ENCODE measurements at places on chromosomes 5 and 9.

- DNase-seq, result no peak
Measured at GRCh38 chr9:38137342-38137741, 68.3 kb upstream of the SHB start.

DNA sequence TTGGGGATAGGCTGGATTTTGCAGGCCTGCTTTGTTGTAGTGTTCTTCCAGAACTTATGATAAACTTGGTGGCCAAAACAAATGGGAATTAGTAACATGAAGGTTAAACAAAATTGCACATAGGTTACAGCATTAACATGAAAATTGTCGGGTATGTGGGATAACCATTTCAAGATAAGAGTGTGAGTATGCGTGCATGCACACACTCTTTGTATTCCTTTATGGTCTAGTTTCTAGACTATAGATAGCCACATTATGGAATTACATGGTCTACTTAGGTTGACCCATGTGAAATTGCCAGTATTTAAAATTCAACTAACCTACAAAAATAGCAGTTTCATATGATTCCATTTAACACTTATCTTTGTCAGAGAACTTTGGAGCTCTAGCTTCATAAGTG lies 1.4 kb downstream of the HMGCR start:
- DNase-seq, result no peak

DNA sequence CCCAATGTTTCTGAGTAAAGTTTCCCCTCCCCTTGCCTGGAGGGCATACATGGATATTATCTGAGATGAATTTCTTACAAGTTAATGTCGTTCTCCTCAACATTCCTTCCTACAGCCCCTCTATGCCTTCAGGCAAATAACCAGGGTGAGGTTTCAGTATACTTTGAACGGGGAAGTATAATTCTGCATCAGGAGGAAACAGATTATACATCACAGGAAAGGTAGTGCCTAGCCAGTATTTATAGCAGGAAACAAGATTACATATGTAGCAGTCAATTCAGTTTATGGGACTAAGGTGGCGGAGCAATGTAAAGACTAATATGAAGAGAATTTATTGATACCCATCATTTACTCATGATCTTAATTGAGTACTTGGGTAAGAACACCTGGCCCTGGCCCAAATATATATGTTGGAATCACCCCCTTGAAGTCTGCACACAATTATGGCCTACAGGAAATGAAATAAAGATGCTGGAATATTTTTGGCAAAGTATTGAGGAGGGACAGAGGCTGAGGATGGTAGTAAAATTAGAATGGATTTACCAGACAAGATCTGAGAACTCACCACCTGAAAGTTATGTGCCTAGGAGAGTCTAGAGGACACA lies 661.1 kb downstream of the PTPRD start:
- no peak for DNase-seq

DNA sequence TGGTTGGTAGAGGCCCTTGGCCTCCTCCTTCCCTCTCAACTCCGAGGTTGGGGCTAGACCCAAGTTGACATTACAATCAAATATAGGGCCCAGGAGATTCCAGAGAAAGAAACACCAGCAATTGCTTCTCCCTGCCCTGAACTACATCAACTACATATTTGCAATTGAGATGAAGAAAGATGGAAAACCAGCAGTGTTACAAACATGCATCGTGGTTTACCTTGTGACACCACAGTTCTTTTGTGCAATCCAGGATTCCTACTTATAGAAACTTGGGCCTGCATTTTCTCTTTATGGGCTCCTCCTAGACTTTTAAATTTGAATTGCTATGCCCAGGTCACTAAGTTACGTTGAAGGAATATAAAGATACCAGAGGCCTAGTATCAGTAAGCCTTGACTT lies 126.7 kb downstream of the DCP2 start:
- no peak for DNase-seq

- peak; percentile 54 for DNase-seq
Measured at GRCh38 chr9:21455320-21455719, 15.1 kb downstream of the IFNA1 start.

- no peak for DNase-seq
Measured at GRCh38 chr9:13139641-13140171, 139.8 kb downstream of the MPDZ start.

- no peak for DNase-seq
Measured at GRCh38 chr9:106066940-106067524, 372.7 kb downstream of the TMEM38B start.
